NCI-H2081 treated with DMSO at 0.1 percent for 48 hours (cell line): ENCODE measurements at places on chromosomes 11 and 22.

GRCh38 chr22:32558681-32559355 is 84.2 kb downstream of the FBXO7 start:
- DNase-seq = no peak

- no peak for DNase-seq
These were observed 12.2 kb downstream of the TXN2 start for GRCh38 chr22:36469094-36469710.

DNA sequence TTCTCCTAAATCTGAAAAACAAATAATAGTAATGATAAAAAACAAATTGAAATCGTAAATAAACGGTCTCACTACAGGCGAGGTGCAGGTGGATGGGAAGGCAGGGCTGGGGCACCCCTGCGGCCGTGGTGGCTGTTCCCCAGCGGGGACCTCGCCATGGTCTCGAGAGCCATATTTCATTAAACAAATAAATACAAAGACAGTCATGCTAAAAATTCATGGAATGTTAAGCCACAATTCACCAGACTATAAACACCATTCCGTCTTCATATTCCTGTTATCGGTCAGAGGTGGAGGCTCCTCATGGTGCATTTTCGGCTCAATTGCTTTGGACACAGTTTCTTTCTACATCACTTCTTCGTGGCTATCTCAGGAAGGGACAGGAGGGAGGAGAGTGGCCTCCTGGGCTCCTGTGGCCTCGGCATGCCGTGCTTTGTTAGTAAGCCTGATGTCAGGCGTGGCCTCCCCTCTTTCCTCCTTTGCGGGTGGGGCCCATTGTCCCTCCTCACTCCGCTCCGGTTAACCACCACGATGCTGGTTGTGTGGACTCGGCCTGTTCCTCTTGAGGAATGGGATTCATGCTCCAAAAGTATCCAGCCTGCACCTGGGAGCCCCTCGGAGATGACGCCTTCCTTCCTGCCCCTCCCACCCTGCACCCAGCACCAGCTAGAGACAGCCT is 16.1 kb upstream of the BRSK2 start:
- DNase-seq = no peak

DNA sequence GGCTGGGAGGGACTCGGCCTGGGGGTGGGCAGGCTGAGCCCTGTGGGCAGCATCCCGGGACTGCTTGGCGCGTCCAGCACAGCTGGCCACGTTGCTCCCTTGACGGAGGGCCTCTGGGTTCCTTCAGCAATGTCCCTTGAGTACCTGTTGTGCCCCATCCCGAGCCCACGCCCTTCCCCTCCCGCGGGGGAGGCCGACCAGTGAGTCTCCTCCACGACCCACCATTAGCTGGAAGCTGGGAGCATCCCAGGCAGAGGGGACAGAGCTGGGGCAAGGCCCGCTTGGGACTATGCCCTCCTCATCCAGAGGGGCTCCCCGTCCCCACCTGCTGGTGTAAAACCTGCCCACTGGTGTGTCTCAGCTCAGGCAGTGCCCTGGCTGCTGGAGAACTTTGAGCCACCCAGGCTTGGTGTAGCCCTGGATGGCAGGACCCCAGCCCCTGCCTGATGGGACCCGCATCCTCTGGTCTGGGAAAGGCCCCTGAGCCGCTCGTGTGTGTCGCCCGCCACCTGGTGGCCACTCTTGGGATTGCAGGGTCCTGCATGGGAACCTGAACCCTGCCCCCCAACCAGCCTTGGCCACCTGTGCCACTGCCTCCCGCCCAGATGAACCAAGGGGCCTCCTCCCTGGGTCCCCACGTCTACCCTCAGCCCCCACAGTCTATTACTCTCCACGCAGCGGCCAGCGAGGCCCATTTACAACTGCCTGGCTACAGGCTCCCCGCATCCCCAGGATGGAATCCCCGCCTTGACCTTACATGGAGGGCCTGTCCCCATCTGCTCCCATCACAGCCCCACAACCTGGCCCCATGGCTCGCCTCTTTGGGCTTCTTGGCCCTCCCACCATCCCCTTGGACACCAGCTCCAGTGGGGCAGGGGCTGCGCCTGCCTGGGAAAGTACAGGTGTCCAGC is 16.6 kb upstream of the ARHGAP8 start:
- DNase-seq = no peak

GRCh38 chr22:44025171-44026065 is 1.3 kb downstream of the PARVB start:
- no peak for DNase-seq

GRCh38 chr22:31094021-31094551 is 13.0 kb downstream of the SMTN start:
- no peak for DNase-seq

- no peak for DNase-seq
These were observed 33.1 kb upstream of the MRGPRX1 start for GRCh38 chr11:18972336-18972735.

DNA sequence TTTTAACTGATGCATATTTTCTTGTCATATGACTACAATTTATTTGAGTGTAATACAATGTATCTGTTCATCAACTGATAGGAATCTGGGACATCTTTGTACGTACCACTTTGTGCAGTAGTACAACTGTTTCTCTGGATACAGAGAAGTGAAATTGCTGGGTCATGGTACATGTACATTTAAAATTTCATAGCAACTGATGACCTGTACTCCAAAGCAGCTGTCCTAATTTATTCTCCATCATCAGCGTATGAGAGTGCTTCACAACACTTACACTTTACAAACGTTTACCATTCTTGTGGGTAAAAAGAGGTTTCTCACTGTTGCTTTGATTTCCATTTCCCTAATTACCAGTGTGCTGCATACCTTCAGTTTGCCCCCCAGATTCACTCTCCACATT is 552.8 kb upstream of the CADM1 start:
- DNase-seq = no peak

- DNase-seq = no peak
These were observed 13.2 kb downstream of the PPFIBP2 start for GRCh38 chr11:7527029-7527428.

GRCh38 chr11:122046846-122047245 is 69.2 kb downstream of the BLID start:
- DNase-seq = no peak

GRCh38 chr11:126702987-126703386 is 297.6 kb downstream of the KIRREL3 start:
- no peak for DNase-seq

GRCh38 chr11:93728792-93729128 is 12.5 kb downstream of the TAF1D start:
- DNase-seq = no peak

DNA sequence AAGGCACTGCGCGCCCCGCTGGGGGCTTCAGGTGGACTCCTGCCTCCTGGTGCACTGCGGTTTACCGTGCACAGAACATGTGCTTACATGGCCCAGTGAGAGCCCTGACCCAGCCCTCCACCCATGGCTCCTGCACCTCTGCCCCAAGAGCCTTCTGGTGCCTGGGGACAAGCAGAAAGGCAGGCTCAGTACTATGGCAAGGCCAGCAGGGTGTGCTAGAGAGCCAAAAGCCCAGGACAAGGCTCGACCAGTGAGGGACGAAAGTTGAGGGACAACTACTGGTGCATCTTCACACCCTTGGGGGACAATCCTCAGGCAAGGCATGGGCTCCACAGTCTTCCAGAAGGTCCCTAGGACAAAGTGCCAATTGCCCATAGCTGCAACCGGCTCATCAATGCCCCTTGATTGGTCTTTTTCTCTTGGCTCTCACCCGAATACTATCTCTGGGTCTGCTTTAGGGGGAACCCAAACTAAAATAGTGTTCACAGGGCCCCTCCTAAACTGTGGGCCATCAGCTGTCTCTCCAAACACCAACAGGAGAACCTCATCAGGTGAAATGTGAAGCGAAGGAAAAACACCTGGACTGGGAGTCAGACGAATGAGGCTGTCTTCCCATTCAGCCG is 13.5 kb downstream of the PGA5 start:
- DNase-seq = no peak

- no peak for DNase-seq
These were observed 74.5 kb downstream of the BBOX1 start for GRCh38 chr11:27115051-27115650.

DNA sequence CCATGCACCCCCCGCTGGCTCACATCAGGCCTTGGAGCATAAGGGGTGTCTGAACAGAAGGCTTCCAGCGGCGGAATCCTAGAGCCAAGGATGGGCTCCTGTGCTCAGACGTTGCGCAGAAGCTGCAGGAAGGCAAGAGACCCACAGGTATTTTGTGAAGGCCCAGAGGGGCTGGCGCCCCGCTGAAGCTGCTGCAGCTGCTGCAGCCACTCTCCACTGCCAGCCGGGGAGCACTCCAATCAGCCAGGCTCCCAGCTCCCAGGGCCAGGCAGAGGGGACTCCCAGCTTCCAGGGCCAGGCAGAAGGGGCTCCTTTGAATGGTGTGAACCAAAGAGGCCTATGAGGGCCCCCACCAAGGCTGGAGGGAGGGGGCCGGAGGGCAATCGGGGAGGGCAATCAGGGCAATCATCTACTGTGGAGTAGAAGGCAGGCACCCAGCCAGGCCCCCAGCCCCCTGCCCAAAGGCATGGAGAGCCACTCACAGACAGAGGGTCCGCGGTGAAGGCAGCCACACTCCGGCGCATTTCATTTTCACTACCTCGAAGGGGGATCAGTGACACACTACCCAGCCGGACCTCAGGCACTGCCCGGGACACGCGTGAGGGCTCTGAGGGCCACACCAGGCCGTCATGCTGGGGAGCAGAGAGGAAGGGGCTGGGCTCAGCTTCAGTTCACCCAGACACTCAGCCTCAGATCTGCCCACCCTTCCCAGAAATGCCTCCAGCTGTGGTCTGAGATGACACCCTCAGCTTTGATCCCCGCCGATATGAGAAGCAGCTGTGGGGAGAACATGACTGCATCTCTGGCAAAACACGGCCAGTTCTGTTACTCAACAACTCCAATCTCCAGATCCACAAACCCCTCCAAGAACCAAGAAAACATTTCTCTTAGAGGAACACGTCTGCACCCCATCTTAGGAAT is 11.6 kb upstream of the PDE2A start:
- no peak for DNase-seq

GRCh38 chr11:114441921-114442320 is 2.7 kb downstream of the REXO2 start:
- peak; percentile 28 for DNase-seq

- DNase-seq = no peak
These were observed 565.5 kb downstream of the BRD1 start for GRCh38 chr22:49262167-49262566.

GRCh38 chr22:26912655-26913345 is 255.4 kb downstream of the MIAT start:
- no peak for DNase-seq

GRCh38 chr22:46801331-46801811 is 38.9 kb downstream of the TBC1D22A start:
- no peak for DNase-seq
